ENCODE measurements at places on chromosomes 3 and 15.

GRCh38 chr3:138344754-138345153, 3.6 kb upstream of the MRAS start:
- DNase-seq: no peak

DNA sequence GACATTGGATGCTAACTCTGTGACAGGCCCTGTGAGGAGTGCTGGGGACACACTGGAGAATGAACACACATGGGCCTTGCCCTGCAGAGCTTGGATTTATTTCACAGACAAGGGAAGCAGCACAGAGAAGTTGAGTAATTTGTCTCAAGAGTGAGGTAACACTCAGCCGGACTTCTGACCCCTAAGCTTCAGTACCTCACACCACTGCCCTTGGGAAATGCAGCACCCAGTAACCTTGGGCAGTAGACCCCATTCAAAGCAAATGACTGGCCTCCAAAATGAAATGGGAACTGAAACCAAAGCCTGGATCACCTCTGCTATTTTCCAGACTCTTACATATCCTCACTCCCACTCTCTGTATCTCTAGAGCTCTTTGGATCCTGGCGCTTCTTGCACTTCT, 37.3 kb downstream of the RFT1 start:
- no peak for DNase-seq

DNA sequence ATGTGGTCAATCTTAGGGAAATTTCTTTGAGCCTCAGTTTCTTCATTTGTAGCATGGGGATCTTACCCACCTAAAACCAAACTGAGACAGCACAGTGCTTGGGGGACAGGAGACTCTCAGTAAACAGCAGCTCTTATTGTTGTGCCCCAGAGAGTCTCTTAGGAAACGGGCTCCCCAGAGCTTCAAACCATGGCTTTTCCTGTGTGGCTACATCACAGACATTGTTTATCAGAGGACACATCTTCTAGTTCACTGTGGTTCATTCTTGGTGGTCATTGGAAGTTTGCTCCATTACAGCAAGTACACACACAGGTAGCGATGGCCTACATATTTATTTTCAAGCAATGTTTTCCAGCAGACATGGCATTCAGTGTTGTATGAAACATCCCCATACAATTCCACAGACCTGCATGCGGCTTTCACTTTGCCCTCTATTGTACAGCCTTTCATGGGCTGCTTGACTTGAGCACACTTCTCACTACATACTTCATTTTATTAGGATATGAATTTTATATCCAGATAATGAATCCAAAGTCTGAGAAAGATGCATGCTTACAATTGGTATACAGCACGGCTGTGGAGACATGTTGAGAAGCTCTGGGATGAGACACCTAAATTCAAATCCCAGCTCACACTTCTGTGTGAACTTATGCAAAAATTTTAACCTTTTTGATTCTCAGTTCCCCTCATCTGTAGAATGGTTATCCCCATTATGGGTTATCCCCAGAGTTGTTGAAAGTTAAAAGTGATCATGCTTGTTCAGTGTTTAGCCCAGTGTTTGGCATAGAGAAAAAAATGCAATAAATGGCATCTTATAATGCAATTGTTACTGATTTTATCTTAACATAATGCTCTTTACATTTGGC, 84.8 kb upstream of the ICE2 start:
- no peak for DNase-seq

- DNase-seq: peak; percentile 79
Observed at GRCh38 chr3:45938864-45939263, 4.4 kb upstream of the CXCR6 start.
